ENCODE measurements at places on chromosomes 12 and 14.

DNA sequence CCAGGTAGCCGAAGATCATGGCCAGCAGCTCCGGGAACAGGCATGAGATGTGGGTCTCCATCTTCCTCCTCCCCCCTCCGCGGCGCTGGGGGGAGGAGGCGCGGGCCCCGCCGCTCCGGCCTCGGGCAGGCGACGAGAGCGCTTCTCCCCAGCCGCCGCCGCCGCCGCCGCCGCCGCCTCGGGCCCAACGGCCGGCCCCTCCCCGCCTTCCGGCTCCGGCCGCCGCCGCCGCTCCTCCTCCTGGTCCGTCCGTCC is 448 bp downstream of the FBXL14 start:
- DNase-seq: no peak

DNA sequence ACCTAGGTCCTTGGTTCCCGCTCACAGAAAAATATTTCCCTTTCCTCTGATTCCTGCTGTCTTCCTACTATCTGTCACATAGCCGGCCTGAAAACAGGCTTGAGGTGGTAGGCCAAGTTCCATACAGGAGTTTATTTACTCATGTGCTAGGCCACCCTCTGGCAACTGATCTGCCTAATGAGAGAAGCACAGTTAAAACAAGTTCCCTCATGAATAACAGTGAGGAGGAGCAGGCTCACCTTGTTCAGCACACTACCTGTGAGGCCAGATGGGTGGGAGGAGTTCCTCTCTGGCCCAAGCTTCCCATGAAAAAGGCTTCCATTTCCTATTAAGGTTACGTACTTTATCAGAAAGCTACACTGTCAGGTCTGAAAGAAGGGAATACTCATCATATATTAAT is 206.0 kb downstream of the MYRFL start:
- DNase-seq: no peak

- no peak for DNase-seq
These were observed 10.6 kb downstream of the SDS start for GRCh38 chr12:113392988-113393579.

DNA sequence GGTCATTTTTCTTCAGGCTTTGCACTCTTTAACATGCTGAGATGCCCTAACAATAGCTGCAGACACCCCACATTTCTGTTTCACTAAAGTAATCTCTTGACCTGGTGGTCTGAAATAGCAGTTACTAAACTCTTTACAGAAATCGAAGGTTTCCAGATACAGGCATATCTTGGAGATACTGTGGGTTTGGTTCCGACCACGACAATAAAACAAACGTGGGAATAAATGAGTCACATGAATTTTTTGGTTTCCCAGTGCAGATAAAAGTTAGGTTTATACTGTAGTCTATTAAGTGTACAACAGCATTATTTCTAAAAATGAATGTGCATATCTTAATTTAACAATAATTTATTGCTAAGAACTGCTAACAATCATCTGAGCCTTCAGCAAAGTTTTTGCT is 208.7 kb downstream of the EGLN3 start:
- no peak for DNase-seq

- DNase-seq: no peak
These were observed 98.6 kb downstream of the ARF6 start for GRCh38 chr14:49991491-49991890.

- no peak for DNase-seq
These were observed 196.3 kb downstream of the TTC7B start for GRCh38 chr14:90619911-90620310.

Data from AG09309 (cell line).